T follicular helper cell (primary cell): ENCODE measurements at places on chromosomes 7 and 10.

- no peak for DNase-seq
These were observed 56.0 kb downstream of the SUFU start for GRCh38 chr10:102559764-102560163.

- DNase-seq, result no peak
These were observed 205.8 kb upstream of the SHH start for GRCh38 chr7:156017916-156018700.

- no peak for DNase-seq
These were observed 54.2 kb downstream of the GUSB start for GRCh38 chr7:65927489-65928448.

DNA sequence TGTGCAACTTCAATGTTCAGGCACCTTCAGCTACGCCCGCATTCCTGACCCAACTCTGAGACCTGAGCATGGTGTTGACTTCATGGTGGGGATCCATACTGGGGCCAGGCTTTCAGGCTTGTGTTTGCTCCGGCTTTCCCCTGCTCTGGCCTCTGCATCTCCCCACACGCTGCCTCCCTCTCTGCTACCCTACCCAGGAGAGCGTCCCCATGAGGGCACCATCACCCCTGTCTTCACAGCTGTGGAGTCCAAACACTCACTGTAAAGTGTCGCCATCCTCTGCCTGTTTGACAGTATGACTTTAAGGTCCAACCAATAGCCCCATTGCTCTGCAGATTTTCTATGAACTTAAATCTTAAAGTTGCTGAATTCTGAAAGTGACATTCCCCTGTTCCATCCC, 199.0 kb upstream of the GRB10 start:
- DNase-seq, result no peak

DNA sequence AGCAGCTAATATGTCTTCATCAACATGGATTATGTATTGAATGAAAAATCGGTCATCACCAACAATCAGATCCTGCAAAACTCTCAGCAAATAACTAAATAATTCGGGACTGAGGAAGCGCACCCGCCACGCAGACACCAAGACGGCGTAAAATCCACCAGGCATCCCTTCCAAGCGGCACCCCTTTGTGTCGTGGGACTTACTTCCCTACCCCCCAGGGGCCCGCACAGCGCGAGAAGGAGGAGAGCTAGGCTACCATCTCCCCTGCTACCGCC, 721 bp downstream of the ARL3 start:
- DNase-seq, result no peak
